RPMI7951 (cell line): ENCODE measurements at places on chromosomes 2 and 18. TPM values are rescaled to one million over a fixed set of nuclear protein-coding genes. Genes with fewer than 3 reads are reported as not detected.

DNA sequence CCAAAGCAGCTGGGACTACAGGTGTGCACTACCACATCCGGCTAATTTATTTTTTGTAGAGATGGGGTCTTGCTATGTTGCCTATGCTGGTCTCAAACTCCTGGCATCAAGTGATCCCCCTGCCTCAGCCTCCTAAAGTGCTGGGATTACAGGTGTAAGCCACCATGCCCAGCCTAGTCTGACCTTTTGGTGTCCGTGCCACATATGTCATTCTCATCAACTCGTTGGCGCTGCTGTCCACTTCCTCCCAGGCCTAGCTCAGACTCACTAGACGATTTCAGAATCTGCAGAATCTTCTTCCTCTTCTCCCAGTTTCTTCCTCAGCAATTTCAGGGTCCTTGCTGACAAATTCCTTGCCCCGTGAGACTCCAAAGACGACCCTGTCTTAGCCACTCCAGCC, 39.8 kb upstream of the DNMT3A start:
- no peak for DNase-seq

DNA sequence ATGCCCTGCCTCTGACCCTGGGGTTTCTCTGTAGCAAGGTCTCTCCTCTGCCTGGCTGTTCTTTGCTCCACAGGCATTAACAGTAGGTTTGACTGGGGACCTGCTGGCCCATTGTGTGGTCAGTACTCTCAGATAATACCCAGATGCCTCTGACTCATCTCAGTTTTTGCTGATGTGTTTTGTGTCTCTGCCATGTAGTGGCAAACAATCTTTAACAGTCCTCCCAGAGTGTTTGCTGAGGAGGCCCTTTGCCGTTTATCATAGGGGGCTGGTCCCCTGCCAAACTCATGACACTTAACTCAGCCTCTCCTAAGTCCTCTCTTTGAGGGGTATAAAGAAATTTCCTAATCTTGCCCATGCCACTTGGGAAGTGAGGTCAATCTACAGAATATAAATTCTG, 793.7 kb upstream of the FANCL start:
- no peak for DNase-seq

GRCh38 chr2:66364495-66365333, 70.2 kb upstream of the MEIS1 start:
- peak; percentile 89 for DNase-seq

- DNase-seq, result no peak
Observed at GRCh38 chr2:214577769-214578168, 166.9 kb downstream of the VWC2L start.

DNA sequence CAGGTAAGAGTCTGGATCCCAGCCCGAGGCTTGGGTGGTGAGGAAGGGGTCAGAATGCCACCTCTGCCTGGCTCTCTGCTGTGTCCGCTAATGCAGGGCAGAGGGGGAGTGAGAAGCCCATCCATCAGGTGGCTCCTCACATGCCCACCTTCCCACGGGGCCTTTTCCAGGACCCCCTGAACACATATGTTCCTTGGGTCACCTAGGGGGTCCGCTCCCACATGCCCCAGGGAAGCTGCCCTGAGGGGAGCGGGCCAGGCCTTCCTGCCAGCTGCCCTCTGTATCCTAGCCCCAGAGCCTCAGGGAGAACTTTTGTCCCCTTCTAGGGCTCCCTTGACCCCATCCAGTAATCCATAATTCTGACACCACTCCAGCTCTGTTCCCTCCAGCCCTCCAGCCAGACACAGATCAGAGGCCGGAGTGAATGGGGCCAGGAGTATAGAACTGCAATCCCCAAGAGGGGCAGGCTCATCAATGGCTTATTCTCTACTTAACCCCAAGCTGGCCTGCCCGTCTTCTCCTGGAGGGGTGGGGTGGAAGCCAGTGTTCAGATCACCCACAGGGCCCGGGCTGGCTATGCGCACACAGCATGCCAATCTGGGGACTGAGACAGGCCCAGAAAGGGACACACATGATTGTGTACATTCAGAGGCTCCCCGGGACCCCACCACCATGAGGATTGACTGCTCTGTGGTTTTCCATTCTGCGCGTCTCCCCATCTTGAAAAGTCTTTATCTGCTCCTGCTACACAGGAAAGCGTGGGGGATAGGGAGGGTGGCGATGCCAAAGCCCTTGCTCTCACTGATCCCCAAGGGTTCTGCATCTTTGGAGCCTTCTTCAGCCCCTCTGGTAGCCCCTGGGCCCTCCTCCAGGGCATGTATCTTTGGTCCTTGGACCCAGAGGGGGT, 1.1 kb downstream of the EMILIN1 start:
- DNase-seq, result no peak

DNA sequence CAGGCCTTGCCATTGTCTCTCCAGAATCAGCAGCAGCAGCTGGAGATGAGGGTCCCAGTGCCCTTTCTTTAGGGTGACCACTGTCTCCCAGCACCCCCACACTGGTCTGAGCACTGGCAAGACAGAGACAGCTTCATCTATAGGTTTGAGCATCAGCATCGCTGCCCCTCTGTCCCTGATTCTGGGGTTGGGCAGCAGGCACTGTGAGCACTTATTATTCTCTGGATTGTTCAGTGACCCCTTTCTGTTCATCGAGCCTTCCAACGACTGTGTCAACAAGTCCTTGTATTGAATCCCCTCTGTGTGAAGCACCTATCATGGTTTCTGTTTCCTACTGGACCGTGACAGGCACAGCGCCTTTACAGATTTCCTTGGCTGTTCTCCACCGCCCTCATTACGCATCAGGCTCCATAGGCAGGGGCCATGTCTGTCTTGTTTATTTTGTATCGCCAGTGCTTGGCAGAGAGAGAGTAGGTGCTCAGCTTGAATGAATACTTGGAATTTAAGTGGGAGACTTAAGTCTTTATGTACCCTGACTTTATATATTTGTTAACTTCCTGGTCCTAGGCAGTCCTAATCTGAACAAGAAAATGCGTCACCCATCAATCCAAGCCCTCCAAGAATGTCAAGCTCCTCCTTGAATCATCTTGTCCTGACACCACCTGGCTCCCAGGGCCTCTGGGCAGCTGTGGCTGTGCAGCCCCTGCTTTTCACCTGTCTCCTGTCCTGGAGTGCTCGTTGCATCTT, 11.4 kb downstream of the MALL start:
- DNase-seq, result no peak

GRCh38 chr2:20744366-20745335, 77.7 kb downstream of the GDF7 start:
- DNase-seq, result no peak

GRCh38 chr2:21256006-21256405, 132.2 kb downstream of the TDRD15 start:
- peak; percentile 11 for DNase-seq

- DNase-seq, result no peak
Observed at GRCh38 chr2:66782780-66783361, 347.9 kb downstream of the MEIS1 start.

STARD6 gene
- total RNA-seq, result 0.84 and 0.88 TPM in 2 replicates

DNA sequence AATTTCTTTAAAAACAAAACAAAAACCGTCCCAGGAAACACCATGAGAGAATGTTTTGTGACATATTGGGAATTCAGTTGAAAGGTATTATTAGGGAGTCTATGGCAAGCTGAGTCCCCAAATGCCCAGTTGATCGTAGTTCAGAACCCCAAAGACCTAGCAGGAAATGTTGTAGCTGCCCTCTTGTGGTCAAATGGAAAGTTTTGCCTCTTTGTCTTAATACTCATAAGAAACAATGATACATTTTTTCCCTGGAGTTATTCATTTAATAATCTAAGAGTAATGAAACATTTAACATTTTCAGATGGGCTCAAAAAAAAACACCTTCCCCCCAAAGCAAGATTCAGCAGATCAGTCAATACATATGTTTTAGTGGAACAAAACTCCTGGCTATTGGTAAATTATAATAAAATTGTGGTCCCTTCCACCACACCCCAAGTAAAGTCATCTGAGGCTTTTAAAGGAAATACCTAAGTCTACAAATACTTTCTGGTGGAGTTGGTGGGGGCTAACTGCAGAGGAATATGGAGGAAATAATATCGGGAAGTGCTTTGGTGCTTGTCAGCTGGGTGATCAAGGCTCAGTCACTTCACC, 37.8 kb upstream of the EFEMP1 start:
- peak; percentile 54 for DNase-seq
